ENCODE measurements at places on chromosomes 4 and X.

DNA sequence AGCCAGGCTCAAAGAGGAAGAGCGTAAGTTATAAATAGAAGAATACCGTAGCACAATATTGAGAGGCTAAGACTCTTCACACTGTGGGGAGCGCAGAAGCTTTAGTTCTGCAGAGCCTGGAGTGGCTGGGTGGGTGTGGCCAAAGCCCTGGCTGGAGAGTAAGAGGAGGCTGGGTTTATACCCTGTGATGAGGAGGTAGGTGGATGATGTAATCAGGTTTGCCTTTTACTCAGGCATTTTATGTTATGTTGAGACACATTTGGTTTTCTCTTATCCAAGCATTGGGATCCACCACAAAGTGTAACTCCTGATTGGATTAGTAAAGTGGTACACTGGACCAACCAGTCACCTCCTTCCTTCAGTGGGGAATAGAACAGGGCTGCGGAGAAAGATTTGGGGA lies 13.9 kb downstream of the CDS1 start:
- DNase-seq, result no peak

- no peak for DNase-seq
These were observed 88.3 kb upstream of the UNC5C start for GRCh38 chr4:95637043-95637600.

- DNase-seq, result no peak
These were observed 19.8 kb downstream of the TSPAN5 start for GRCh38 chr4:98638661-98639060.

DNA sequence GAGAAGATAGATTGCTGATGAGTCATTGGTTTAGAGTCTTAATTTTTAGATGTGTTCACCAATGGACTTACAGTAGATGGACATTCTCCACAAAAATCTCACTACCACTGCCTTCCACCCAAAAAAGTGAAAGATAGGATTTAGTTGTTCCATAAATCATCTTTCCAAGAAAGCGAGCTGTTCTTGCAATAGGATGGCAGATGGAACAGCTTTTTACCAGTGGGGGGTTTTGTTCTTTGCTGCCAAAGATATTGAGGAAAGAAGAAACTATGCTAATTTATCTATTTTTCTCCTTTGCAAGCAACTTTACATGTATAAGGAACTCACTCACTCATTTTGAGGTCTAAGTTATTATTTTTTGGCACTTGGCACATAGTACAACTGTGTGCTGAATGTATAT lies 109.5 kb downstream of the ADGRL3 start:
- DNase-seq, result no peak

DNA sequence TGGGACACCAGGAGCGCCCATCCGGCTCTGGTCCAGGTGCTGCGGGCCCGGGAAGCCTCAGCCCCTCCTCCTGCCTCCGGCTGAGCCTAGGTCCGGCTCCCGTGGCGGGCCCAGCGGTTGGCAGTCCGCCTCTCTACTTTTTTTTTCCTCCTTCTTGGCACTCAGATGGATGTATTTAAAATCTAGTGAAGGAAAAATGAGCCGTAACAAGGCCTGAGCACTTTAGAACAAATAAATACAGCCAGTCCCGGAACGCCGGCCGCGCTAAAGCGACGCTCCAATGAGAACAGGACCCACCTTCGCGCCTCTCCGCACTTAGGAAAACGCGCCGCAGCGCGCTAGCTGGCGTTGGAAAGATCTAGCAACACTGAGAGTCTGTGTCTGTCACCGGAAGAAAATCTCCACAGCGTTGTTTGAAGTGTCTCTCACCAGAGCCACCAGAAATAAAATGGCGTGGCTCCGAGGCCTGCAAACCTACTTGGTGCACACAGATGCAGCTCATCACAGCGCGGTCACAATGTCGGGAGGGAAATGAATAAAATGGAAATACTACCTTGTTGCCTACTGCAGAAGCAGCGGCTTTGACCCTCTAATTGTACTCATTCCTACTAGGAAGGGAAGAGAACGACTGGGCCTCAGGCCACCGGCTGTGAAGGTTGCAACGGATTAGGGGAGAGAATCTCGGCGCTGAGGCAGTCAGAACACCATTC lies 4.7 kb downstream of the NEUROG2 start:
- DNase-seq, result no peak

- DNase-seq, result no peak
These were observed 217.1 kb upstream of the LDB2 start for GRCh38 chr4:17115583-17115982.

GRCh38 chr4:16218950-16219349 lies 7.3 kb downstream of the TAPT1 start:
- DNase-seq, result no peak

- DNase-seq, result no peak
These were observed 12.8 kb upstream of the SCARB2 start for GRCh38 chr4:76226418-76226817.

DNA sequence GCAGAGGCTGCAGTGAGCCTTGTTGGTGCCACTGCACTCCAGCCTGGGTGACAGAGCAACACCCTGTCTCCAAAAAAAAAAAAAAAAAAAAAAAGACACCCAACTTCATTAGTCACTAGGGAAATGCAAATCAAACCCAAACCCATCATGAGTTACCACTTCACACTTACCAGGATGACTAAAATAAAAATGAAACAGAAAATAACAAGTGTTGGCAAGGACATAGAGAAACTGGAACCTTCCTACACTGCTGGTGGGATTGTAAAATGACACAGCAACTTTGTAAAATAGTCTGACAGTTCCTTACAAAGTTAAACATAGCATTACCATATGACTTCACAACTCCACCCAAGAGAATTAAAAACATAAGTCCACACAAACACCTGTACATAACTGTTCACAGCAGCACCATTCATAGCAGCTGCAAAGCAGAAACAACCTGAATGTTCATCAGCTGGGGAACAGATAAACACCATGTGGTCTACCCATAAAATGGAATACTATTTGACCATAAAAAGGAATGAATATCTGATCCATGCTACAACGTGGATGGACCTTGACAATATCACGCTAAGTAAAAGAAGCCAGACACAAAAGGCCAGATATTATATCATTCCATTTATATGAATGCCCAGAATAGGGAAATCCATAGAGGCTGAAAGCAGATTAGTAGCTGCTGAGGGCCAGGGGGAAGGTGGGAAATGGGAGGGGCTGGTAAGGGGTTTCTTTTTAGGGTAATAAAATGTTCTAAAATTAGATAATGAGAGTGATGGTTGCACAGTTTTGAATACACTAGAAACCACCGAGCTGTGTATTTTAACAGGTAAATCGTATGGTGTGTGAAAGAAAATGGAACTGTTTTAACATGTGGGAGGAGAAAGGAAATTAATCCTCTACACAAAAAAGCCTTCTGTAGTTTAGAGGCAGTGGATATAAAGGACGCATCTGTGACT lies 18.3 kb downstream of the CD99L2 start:
- no peak for DNase-seq

DNA sequence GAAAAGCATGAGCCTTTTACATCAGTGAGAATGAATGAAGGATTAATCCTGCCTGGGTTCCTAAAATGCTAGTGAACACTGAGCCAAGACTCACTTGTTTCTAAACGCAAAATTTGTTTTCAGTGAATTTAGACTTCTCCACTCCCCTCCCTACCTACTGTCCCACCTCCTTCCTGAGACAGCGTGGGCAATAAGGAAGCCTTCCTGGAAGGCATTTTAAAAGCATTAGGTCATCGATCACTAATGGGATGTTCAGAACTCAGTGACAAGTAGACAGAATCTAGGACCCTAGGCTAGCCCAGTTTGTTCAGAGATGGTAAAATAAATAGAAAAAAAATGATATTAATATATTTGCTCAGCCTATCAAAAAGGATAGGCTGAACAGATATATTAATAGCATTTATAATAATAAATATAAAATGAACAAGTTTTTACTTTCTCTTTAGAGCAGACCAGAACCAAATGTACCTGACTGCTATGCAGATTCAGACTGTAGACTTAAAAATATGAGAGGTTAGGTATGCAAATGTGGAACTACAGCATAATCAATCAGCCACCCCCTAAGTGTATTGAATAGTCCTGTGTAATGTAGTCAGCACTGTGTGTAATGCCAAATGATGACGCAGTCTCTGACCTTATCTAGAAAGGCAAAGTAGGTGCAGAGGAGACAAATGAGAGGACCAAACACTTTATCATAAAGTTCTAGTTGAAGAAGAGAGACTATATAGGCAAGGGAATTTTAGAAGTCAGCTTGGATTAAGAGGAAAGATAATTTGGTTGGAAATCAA lies 331.1 kb downstream of the GPAT3 start:
- no peak for DNase-seq

- DNase-seq, result no peak
These were observed 26.6 kb downstream of the TRIML2 start for GRCh38 chr4:188082796-188083195.

- DNase-seq, result no peak
These were observed 44.9 kb downstream of the AFAP1 start for GRCh38 chr4:7894677-7895181.

DNA sequence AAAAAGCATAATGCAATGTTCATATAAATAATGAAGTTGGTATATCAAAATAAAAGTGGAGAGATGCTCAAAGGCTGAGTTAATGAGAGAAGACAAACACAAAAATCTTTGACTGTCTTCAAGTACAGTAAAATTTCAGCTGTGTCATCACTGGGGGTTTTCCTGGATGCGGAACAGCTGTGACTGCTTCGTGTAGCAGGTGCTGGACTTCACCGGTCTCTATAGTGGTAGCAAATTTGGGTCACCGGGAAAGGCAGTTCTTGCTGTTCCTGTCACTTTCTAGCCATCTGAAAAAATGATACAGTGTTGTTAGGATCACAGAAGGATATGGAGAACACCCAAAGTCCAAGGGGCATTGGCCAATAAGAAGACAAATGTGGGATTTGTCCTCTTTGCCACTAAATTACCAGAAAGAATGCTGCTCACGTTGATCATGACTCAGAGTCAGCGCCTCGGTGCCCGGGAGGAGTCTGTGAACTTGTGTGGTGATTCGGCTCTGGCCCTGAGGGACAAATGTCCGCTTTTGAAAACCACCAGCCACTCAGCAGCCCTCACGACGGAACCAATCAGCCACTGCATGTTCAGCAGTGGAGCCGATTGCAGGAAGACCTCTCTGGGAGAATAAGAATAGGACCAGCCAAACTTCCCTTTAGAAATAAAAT lies 230.1 kb upstream of the FAT1 start:
- no peak for DNase-seq

DNA sequence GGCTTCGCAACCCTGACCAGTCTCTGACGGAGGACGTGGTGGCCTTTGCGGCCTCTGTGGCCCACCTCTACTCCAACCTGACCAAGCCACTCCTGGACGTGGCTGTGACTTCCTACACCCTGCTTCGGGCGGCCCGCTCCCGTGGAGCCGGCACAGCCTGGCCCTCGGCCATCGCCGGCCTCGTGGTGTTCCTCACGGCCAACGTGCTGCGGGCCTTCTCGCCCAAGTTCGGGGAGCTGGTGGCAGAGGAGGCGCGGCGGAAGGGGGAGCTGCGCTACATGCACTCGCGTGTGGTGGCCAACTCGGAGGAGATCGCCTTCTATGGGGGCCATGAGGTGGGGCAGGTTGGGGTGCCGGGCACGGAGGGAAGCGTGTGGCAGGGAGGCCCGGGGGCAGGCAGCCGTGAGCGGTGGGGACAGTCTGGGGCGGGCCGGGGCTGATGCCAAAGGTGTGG lies 1.2 kb downstream of the ABCD1 start:
- DNase-seq, result no peak

DNA sequence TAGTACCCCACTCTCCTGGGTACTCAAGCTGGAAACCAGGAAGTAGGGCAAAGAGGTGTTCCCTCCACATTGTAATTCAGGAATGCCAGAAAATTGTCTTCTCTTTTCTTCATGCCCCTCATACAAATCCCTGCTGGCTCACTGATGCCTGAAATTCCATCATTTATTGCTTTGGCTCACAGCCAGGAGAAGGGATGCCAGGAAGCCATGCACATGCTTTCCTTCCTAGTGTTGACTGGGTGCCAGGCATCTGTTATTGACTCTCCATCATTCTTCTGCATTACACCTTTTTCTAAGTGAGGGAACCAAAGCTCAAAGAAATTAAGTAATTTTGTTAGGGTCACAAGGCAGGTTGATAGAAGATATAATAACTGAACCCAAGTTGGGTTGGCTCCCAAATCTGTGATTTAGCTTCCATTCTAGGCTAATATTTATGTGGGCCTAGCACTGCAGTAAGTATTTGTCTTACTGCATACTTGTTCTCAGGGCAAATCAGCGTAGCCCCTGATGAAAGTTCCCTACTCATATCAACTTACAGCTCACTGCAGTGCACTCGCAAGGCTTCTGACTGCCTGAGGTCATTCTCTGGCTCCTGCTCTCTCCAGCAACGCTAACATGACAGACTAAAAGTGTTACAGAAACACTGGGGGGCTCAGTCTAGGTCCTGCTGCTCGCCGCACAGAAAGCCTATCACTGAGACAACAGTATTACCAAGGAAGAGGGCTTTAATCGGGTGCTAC lies 89.0 kb downstream of the TRAPPC11 start:
- no peak for DNase-seq

DNA sequence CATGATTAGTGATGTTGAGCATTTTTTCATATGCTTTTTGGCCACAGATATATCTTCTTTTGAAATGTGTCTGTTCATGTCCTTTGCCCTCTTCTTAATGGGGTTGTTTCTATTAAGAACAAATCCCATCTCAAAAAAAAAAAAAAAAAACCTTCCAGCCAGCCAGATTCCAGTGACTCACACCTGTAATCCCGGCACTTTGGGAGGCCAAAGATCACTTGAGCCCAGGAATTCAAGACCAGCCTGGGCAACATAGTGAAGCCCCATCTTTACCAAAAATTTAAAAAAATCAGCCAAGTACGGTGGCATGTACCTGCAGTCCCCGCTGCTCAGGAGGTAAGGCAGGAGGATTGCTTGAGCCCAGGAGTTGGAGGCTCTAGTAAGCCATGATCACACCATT lies 5.1 kb downstream of the RAB33B start:
- no peak for DNase-seq

DNA sequence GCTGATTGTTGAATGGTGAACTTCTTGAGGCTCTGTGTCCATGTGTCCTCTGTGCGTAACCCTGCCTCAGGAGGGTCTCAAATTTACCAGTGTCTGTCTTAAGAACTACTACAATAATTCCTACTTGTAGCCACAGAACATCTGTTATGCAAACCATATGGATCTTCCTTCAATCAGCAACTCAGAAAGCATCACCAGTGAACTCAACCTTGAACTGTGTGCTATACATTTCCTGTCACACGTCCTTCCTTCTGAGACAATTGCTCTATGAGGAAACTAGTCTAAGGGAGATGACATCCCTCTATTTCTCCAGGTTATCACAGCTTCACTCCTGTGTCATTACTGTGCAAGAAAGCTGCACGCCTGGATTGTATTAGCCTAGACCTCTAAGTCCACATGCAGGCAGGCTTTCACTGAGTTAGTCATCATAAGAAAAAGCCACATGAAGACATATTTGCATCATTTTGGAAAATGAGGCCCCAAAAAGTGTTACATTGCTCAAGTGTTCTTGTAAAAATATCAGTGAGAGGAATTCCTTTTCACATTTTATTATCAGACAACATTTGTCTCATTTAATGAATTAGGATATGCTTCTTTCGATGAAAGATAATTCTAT lies 157.8 kb downstream of the AFF2 start:
- DNase-seq, result no peak
